ENCODE measurements at places on chromosomes 16 and 17. TPM values are rescaled to one million over a fixed set of nuclear protein-coding genes. Genes with fewer than 3 reads are reported as not detected.

- peak; percentile 94 for DNase-seq
Measured at GRCh38 chr16:81632392-81633146, 146.5 kb upstream of the PLCG2 start.

DNA sequence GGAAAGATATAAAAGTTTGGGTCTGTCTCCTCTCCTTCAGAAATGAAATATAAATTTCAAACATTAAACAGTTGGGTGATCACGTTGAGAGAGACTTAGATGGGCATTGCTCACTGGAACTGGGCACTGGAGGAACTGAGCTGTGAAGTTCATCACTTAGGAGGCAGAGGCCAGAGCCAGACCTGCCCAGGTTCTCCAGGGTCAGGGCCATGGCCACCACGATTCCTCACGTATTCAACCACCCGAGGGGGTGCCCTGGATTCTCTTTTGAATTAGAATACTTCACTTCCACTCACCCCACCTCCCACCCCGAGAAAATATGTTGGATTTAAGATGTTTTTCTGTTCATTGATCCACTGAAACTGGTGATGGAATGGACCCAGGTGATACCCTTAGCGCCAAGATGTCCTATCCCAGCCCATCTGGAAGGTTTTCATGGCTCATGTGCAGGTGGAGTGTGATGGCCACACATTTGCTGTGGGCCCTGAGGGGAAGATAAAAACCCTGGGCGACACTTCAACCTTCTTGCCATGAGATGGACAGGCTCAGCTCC is 6.1 kb downstream of the PRR29 start:
- DNase-seq, result no peak

- no peak for DNase-seq
Measured at GRCh38 chr16:85046931-85047866, 19.6 kb downstream of the KIAA0513 start.

The KCNH4 gene
- total RNA-seq, result not detected

DNA sequence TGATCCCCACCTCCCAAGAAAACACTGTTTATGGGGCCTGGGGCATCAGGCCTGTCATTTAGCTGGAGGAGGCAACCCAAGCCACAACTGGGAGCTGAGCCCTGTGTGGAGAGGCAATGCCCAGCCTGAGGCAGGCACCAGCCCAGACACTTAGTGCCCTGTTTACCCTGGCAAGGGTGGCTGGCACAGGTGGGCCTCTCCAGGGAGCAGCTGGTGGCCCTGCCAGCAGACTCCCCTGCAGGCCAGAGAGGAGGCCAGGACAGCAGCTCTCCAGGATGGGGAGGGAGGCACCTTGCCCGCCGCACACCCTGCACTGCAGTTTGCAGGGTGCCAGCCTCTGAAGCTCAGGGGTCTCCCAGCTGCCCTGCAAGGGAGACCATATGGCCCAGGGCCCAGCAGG is 9.1 kb upstream of the TMEM92 start:
- no peak for DNase-seq

- no peak for DNase-seq
Measured at GRCh38 chr17:81390873-81391255, 4.4 kb upstream of the BAHCC1 start.

DNA sequence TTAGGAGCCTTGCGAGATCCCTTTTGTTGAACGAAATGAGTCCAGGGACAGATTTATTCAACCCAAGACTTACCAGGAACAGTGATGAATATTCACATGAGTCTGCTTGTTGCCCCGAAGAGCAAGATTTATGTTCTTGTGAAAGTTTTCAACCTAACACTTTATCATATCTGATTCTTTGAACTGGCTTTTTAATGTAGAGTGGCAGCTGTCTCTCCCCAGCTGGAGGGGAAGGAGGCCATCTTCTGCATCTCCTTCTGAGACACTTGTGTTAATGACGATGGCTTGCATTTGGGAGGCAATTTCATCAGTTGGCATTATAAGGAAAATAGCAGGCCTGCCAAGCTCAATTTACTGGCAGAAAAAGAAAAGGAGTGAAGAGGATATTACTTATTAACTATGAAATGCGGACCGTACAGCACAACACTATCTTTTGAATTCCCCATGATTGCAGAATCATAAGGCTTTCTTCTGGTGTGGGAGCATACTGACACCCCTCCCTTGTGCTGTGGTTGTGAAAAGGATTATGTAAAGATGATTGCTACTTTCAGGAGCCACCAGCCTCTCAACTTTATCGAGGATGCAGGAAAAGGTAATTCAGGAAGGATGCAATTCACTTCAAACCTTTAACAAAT is 35.7 kb downstream of the SMARCE1 start:
- no peak for DNase-seq

GRCh38 chr16:73095885-73096421 is 48.0 kb upstream of the ZFHX3 start:
- DNase-seq, result no peak

DNA sequence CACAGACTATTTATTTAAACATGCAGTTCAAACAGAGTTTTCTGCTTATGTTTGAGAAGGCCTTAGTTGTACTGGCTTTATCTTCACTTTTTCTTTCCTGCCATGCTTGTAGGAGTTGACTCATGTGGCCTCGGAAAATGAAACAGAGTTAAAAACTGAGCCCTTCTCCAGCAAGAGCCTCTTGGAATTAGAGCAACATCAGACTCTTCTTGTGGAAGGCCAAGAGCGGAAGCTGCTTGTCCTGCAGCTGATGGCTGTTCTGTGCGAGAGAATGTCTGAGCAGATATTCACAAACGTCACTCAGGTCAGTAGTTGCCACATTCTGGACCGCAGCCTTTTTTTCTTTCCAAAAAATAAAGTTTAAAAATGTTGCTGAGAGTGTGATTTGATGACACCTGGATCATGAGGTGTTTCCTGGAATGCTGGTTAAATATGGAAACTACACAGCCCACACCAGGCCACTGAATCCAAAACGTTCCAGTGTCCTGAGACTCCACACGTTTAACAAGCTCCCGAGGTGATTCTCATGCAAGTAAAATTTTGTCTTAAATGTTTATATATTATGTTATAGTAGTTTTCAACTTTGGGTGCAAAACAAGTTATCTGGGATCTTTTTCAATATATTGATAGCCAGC is 65.9 kb downstream of the TANGO6 start:
- DNase-seq, result peak; percentile 55

DNA sequence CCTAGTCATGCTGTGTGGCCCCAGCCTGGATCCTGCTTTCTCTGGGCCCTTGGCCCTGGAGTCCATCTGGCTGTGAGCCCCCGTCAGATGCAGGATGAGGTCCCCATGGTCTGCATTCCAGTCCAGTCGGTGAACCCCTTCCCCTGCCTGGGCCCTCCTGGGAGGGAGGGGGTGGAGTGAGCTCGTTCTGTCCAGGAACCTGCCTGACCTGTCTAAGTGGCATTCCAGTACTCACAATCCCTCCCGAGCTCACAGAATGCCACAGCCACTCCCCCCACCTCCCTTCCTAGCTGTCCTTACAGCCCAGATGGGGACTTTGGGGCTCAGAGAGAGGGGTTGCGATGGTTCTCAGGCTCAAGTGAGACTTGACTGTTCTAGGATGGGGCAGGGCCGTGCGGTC is 15.5 kb downstream of the SPNS2 start:
- DNase-seq, result no peak

DNA sequence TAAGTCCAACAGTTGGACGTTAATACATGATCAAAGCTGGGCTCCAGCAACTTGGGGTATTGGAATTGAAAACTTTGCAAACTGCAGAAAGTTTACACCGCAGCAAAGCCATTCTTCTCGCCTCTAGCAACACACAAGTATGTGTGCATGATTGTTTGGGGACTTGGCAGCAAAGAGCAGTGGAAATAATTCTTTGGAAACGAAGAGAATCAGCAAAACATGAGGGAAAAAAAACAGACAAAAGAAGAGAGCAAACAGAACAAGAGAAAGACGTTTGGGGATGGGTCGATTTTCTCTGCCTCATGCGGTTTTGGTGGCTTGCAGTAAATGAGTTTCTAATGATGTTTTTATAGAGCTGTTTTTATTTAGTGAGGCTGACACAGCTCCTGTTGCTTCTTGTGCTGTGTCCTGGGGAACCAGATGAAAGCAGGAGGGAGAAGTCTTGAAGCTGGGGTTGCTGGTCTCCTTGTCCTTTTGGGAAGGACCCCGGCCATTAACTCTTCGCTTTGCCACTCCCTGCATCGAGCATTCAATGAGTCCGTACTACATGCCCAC is 502.9 kb downstream of the GRIN2A start:
- no peak for DNase-seq

Data from IMR-90 (cell line).